ENCODE measurements at places on chromosomes 6 and 20.

DNA sequence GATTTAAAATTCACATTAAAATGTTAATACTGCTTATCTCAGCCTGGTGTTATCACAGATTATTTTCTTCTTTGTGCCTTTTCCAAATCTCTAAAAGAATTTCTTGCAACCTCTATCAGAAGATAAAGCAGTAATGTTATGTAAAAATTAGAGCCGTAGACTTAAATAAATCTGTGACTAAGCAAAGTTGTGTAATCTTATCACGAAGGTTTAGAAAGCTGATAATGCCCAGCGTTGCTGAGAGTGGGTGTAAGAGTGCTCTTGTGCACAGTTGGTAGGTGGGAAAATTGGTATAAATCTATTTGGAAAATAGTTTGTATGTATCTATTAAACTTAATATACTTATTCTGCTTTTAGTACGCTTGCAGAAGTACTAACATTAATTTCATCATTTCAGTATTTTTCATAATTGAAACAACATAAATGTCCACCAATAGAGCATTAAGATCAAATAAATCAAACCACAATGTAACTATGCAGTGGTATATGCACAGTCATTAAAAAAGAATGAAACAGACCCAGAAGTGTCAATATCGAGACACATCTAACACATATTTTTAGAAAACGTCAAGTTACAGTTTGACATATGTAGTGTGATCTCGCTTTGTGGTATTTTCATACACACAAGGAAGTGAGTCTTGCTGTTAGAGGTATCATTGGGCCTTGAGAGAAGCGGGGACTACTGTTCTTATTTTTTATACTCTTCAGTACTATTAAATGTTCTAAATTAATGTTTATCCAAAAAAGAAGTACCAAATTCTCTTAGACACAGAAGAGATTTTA, 54.4 kb upstream of the PBOV1 start:
- peak; percentile 74 for DNase-seq

DNA sequence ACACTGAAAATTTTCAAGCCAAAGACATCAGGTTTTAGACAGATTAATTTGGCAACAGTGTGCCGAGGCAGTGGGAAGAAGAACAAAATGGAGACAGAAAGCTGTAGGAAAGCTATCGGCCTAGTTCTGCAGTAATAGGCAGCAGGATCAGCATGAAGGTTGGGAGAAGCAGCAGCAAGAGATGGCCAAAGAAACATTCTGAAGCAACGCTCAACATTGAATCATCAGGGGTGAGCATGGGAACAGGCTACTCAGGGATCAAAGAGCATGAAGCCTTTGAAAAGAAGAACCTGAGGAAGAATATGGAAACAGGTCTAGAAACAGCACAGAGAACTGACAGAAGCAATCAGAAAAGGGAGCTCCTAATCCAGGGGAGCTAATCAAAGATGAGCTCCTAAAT, 7.1 kb upstream of the DST start:
- no peak for DNase-seq

- no peak for DNase-seq
These were observed 108.6 kb downstream of the NRN1 start for GRCh38 chr6:5898102-5898501.

DNA sequence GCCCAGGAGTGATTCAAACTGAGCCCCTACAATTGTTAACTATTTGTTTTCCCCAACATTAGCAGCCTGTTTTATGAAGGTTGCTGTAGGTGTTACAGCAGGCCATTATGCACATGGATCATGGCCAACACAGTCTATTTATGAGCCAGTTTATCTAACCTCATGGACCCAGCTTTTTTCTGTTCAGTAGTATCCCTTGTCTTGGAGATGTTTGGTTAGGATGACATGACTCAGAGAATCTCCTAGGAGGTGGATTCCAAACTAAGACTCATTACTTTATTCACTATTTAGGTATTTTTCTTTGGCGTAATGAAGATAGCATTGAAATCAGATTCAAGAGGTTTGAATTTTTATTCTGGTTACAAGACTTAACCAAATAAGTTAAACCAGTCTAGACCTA, 62.8 kb upstream of the TFB1M start:
- peak; percentile 93 for DNase-seq

GRCh38 chr20:4113615-4114603, 98.6 kb upstream of the RNF24 start:
- DNase-seq: no peak

DNA sequence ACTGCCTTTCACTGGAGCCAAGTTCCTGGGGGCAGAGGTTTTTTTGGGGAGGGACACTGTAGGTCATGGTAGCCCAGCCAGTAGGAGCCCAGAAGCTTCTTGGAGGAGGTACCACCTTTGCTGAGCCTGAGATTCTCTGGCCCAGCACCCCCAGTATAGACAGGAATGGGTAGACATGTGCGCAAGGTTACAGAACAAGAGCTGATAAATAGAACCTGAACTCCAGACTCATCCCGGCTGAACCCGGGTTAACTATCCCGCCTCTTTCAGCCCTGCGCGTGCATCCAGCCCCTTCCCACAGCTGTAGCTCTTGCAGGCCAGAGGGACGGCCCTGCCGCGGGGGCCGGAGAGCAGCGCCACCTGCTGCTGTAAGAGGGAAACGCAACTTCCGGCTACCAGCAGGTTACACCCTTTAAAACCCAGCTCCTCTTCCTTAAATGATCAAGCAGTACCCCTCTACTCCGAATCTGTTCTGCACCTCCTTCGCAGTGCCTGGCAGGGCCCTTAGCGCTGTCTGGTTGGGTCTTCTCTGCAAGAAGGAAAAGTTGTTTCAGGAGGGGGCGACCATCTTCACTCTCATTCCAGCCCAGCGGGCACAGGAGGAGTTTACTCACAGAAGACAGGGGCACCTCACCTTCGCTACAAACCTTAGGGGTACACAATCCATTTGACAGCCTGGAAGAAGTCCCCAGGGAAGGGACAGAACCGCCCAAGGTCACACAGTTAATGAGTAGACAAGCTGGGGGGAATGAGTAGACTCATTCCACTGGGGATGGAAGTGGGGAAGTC, 7.5 kb downstream of the SRXN1 start:
- peak; percentile 45 for DNase-seq

DNA sequence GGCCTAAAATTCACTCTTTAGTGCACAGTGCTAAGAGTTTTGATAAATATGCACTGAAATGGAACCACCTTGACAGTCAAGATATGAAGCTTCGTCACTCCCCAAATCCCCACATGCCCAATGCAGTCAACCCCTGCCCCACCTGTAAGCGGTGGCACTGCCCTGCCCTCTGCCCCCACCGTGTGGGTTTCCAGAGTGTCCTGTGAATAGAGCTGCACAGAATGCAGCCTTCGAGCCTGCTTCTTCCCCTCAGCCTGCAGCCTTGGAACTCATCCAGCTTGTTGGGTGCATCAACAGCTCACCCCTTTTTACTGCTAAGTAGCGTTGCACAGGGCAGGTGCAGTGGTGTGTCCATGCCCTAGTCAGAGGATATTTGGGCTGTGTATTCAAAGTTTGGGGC, 216.3 kb downstream of the SYNDIG1 start:
- no peak for DNase-seq

All from fibroblast of skin of abdomen (primary cell).